HepG2 (cell line): ENCODE measurements at places on chromosomes 5 and 9. TPM values are rescaled to one million over a fixed set of nuclear protein-coding genes. Genes with fewer than 3 reads are reported as not detected.

Gene MPDZ
- 11.1 and 14.7 TPM in 2 replicates for total RNA-seq

Gene PCDHA2
- not detected in 2 replicates for total RNA-seq

DNA sequence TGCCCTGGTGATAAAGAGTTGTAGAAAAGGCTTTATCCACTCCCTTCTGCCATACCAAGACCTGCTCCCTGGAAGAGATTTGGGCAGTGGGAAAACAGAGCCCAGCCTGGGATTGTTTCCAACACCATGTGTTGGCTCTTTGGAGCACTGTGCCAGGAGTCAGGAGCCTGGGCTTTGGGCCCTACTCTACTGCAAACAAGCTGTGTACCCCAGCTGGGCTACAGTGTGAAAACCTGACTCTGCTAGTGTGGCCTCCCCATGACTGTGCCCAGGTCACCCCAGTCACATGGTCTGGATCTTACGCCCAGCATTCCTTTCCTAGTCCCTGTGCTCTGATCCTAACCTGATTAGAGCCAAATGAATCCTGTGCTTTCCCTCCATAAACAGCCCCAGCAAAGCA is 39.3 kb upstream of the SHB start:
- DNase-seq = no peak

DNA sequence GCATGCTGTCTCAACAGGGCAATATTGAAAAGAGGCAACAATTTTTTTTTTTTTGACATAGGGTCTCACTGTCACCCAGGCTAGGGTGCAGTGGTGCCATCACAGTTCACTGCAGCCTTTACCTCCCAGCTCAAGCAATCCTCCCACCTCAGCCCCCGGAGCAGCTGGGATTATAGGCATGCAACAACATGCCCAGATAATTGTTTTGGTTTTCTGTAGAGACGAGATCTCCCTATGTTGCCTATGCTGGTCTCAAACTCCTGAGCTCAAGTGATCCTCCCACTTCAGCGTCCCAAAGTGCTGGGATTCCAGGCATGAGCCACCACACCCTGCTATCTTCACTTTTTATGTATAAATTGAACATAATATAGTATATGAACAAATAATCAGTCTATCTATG is 47.6 kb downstream of the PRELID2 start:
- no peak for DNase-seq

Gene IRX1
- total RNA-seq = not detected in 2 replicates

DNA sequence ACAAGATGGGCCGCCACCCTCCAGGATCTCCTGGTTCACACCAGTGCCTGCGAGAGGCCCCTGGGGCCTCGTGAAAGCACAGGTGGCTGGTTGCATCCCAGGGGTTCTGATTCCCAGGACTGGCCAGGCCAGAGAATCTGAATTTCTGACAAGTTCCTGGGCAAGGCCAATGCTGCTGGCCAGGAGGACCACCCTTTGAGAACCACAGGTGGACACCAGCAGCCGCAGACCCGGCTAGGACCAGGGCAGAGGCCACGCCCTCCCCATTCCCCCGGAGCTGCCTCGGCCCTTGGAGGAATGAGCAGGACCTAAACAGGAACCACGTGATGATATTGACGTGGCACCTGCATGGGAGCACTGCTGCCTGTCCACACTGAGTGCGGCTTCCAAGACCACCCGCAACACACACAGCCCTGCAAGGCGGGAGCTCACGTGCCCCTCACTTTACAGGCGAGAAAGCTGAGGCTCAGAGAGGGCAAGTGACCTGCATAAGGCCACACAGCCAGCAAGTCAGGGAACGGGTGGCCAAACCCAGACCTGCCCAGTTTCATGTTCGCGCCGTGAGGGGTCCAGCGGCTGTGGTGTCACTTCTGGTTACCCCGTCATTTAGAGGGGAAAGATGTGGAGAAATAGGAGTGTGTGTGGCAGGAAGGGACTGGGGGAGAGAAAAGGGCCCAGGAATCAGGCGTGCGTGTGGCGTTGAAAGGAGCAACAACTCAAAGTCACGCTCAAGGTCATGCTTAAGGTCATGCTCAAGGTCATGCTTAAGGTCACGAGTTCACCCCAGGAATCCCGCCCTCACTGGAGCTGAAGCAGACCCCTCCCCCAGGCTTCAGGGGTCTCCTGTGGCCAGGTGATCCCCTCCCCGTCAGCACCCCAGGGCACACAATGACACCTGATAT is 105.9 kb upstream of the IER5L start:
- no peak for DNase-seq
